NCI-H1105 treated with DMSO at 0.1 percent for 48 hours (cell line): ENCODE measurements at places on chromosomes 5 and 9.

DNA sequence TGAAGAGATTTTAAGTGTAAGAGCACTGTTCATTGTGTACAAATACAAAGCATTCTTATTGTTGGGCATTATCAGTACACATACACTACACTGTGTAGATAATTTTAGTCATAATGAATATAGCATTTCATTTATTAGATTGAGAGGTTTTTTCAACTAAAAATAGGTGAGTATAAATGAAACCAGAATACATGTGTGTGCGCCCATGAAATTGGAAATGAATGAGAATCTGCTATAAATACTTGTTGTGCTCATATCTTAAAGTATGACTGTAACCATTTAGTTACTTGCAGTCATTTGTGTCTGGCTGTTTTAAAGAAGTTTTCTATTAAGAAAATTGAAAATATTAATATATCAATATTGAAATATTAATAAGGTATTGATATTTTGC is 189.0 kb upstream of the MEF2C start:
- no peak for DNase-seq

DNA sequence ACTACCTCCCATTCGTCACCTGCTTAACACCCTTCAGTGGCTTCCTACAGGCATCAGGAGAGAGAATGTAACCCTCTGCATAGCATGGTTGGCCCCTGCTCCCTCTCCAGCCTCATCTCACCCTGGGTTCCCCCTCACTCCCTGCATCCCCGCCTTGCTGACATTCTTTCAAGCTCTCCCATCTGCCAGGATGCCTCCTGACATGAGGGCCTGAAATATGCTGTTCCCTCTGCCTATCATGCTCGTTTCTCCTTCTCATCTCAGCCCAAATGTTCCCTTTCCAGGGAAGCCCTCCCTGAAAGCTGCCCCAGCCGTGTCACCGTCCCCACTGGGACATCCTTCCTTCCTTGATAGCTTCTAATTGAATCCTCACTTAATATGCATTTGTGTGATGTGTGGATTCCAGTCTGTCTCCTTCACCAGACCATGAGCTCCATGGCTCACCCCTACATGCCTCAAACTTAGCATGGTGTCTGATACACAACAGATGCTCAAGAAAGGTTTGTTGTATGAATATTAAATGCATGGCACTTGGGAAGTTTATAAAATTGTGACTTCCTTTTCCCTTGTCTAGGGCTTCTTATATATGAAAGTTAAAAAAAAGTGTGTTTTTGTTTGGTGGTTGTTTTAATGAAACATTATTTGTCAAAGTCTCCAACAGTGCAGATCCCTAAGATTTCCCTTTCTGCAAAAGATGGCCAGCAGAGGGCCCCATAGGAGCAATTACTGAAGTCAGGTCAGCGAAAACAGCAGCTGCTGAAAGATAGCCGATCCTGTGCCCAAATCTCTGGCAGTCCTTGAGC is 7.3 kb upstream of the C5orf58 start:
- peak; percentile 36 for DNase-seq

- DNase-seq: no peak
Observed at GRCh38 chr5:73691302-73692080, 65.5 kb downstream of the ARHGEF28 start.

GRCh38 chr5:133853646-133854365 is 114.6 kb downstream of the C5orf15 start:
- no peak for DNase-seq

GRCh38 chr5:151454166-151454565 is 6.8 kb downstream of the SLC36A1 start:
- no peak for DNase-seq

- no peak for DNase-seq
Observed at GRCh38 chr9:98222885-98223691, 30.7 kb upstream of the CORO2A start.

DNA sequence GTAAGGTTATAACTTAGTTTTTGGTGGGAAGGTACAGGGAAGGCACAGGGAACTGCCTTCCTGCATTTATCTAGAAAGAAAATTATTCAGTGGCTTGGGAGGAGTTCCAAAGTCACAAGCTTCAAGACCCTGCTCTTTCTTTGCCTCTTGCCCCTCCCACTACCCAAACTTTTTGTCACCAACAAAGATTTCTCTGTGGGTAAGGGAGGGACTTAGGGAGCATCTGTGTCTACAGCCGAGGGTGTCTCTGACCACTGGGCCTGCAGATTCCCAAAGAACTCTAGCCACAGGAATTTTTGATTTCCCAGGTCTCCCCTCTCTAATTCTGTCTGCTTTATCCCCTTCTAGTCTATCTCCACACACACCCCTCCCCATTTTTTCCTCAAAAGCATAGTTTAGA is 2.1 kb downstream of the ECSCR start:
- no peak for DNase-seq

GRCh38 chr5:139147483-139148087 is 50.6 kb downstream of the SIL1 start:
- DNase-seq: no peak
